ENCODE measurements at places on chromosomes 2 and 18.

- no peak overlapping the region for H3K4me3 ChIP-seq
- no peaks in the 10 kb centered on the region for H3K27me3 ChIP-seq
- H3K4me1 ChIP-seq, result no peaks in the 10 kb centered on the region
- no peak overlapping the region for H3K27ac ChIP-seq
- DNase-seq, result no peak
- H3K36me3 ChIP-seq, result peaks cover 11% of the 10 kb centered on the region
These were observed 32.4 kb downstream of the IL18R1 start for GRCh38 chr2:102387763-102388546.

GRCh38 chr2:939936-940601 is 10.6 kb upstream of the SNTG2 start:
- no peak for DNase-seq
- H3K4me1 ChIP-seq, result no peaks in the 10 kb centered on the region
- no peaks in the 10 kb centered on the region for H3K27me3 ChIP-seq
- no peaks in the 10 kb centered on the region for H3K36me3 ChIP-seq

GRCh38 chr2:118269408-118270051 is 181.3 kb downstream of the INSIG2 start:
- H3K27ac ChIP-seq, result no peak overlapping the region
- H3K4me3 ChIP-seq, result no peak overlapping the region
- DNase-seq, result no peak
- H3K4me1 ChIP-seq, result no peaks in the 10 kb centered on the region
- no peaks in the 10 kb centered on the region for H3K27me3 ChIP-seq
- no peaks in the 10 kb centered on the region for H3K36me3 ChIP-seq

- no peaks in the 10 kb centered on the region for H3K36me3 ChIP-seq
- H3K27me3 ChIP-seq, result no peaks in the 10 kb centered on the region
- no peaks in the 10 kb centered on the region for H3K4me1 ChIP-seq
- H3K4me3 ChIP-seq, result no peak overlapping the region
- no peak for DNase-seq
These were observed 56.0 kb downstream of the UBE2E3 start for GRCh38 chr2:181036445-181036844.

GRCh38 chr18:2459886-2460285 is 111.4 kb downstream of the METTL4 start:
- no peaks in the 10 kb centered on the region for H3K27me3 ChIP-seq
- no peak for DNase-seq
- no peaks in the 10 kb centered on the region for H3K4me1 ChIP-seq
- H3K27ac ChIP-seq, result no peak overlapping the region

DNA sequence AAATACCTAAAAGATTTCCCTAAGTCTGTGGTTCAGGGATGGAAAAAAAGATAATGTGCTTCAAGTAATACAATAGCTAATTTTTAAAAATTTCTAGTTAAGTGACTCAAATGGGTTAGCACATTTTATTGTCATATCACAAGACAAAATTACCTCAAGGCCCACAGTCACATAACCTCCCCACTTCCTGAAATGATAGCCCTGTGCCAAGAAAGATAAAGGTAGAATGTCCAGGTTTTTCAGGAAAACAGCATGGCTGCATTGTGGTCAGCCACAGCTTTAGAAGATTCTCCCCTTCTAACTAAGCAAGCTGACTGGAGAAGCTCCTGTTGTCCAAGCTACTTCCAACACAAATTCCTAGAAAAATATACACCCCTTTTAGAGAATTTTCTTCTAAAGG is 127.1 kb upstream of the SLC35G4 start:
- DNase-seq, result no peak
- no peaks in the 10 kb centered on the region for H3K4me1 ChIP-seq
- H3K27me3 ChIP-seq, result no peaks in the 10 kb centered on the region
- H3K36me3 ChIP-seq, result no peaks in the 10 kb centered on the region
- no peak overlapping the region for H3K27ac ChIP-seq

- no peaks in the 10 kb centered on the region for H3K27me3 ChIP-seq
- H3K36me3 ChIP-seq, result no peaks in the 10 kb centered on the region
- peaks cover 12% of the 10 kb centered on the region for H3K4me1 ChIP-seq
- no peak for DNase-seq
These were observed 189.6 kb downstream of the MIB1 start for GRCh38 chr18:21930177-21930576.

DNA sequence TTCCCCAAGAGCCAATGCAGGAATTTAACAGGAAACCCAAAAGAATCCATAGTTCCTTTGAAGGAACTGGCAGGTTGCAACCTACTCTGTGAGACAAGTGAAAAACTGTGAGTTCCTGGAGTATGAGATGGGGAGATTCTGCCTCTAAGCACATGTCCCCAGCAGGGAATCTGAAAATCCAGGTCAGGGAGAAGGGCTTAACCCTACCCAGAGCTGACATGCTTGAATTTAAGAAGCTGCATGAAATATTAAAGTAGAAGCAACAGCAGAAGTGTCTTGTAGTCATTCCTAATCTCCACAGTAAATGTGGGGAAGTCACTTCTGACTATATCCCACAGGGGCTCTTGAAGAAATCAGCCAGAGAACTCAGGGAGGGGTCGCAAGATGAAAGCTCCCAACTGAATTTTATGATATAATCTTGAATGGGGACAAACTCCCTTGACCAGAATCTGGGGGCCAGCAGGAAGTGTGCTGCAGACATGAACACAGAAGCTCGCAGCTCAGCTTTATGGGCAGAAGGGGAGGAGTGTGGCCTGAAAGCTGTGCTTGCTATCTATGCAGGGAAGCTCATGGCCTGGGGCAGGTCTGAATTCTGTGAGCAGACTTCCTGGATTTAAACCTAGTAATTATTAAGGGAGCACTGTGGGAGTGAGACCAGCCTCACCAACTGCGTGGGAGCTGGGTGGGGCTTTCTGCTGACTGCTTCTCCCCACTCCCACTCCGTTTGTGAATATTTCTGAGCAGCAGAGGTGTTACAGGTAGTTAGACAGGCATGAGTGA is 184.1 kb upstream of the KYNU start:
- no peak overlapping the region for H3K4me3 ChIP-seq
- H3K4me1 ChIP-seq, result peaks cover 6% of the 10 kb centered on the region
- H3K27me3 ChIP-seq, result no peaks in the 10 kb centered on the region
- no peaks in the 10 kb centered on the region for H3K36me3 ChIP-seq
- H3K27ac ChIP-seq, result no peak overlapping the region

DNA sequence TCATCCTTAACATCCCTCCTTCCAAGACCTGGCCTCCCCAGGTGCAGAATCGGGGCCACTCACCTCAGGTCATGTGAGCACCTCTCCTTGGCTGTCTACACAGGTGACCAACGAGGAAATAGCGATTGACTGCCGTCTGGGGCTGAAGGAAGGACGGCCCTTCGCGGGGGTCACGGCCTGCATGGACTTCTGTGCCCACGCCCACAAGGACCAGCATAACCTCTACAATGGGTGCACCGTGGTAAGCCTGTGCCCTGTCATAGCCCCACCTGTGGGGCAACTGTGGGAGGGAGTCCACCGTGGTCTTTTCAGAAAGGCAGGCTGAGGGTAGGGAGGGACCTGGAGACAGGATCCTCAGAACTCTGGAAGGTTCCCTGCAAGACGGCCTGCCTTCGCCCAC is 54.3 kb downstream of the BOLA3 start:
- peaks cover 82% of the 10 kb centered on the region for H3K36me3 ChIP-seq
- H3K4me1 ChIP-seq, result peaks cover 17% of the 10 kb centered on the region
- no peak overlapping the region for H3K4me3 ChIP-seq
- no peaks in the 10 kb centered on the region for H3K27me3 ChIP-seq
- no peak for DNase-seq
- H3K27ac ChIP-seq, result no peak overlapping the region

DNA sequence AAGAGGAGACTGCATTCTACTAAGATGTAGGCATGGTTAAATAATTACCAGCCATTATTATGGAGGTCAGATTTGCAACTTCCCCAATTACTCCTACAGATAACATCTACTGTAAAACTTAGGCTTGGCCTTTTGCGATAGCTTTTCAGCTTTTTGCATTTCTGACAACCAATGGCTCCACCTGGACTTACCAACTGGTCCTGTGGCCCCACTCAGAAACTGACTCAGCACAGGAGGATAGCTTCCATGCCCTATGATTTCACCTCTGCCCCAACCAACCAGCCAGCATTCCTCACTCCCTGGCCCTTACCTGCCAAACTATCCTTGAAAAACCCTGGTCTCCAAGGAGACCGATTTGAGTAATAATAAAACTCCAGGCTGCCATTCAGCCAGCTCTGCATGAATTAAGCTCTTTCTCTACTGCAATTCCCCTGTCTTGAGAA is 28.2 kb downstream of the TUBB6 start:
- H3K27me3 ChIP-seq, result no peaks in the 10 kb centered on the region
- peaks cover 23% of the 10 kb centered on the region for H3K36me3 ChIP-seq

GRCh38 chr2:33497221-33497650 is 20.8 kb downstream of the RASGRP3 start:
- DNase-seq, result no peak
- H3K27me3 ChIP-seq, result no peaks in the 10 kb centered on the region
- no peaks in the 10 kb centered on the region for H3K4me1 ChIP-seq
- no peak overlapping the region for H3K27ac ChIP-seq
- no peaks in the 10 kb centered on the region for H3K36me3 ChIP-seq

- DNase-seq, result no peak
- no peak overlapping the region for H3K27ac ChIP-seq
- H3K4me1 ChIP-seq, result peaks cover 11% of the 10 kb centered on the region
- H3K27me3 ChIP-seq, result no peaks in the 10 kb centered on the region
These were observed 80.0 kb upstream of the CPO start for GRCh38 chr2:206859330-206859739.

DNA sequence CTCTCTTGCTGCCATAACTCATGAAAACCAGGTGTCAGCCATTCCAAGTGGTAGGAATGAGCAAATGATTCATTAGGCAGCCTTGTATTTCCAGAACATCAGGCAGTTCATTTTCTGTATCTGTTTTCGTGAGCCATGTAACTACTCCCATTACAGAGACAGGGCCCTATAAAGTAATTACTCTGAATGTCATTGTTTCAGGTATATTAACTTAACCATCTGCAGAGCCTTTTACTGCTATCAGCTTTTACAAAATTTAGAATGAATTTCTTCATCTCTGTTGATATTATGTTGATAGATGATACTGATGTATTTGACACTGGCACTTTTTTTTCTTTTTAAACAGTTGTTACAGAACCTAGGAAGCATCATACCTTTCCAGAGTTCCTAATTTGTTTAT is 69.9 kb downstream of the MGAT5 start:
- H3K36me3 ChIP-seq, result peaks cover 7% of the 10 kb centered on the region
- H3K27me3 ChIP-seq, result no peaks in the 10 kb centered on the region
- no peak overlapping the region for H3K4me3 ChIP-seq
- H3K4me1 ChIP-seq, result peaks cover 28% of the 10 kb centered on the region

DNA sequence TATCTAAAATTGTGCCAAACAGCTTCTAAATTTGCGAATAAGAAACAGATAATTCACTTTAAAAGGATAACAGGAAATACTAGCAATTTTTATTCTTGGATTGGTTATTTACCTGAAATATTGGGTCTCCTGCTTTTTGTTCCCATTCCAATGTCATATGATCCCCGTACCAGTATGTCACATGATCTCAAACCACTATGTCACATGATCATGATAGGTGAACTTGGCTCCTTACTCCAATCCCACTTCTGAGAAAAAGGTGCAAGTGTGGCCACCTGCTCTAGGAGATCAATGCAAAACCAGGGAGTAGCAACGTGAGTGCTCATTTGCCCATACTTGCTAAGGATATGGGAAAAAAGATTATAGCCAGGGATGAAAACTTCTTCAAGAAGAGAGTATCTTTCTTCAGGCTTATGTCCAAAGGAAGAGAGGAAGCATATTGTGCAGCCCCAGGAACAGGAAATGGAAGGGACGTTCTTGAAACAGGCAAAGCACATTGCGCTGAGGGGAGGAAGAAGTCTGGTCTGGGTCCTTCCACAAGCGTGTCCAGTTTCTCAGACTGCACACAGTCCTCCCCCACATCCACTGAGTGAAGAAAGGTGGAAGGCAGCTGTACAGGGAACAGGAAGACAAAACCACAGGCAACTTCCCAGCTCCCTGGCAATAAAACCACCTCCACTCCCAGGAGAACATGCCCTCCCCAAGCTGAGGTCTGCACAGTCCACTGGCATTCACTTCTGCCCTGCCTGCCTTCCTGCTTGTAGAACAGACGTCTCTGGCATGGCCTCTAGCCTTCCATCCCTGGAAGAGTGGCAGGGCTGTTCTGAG is at the start of gene LYG2:
Gene LYG2, minus strand, starts transcription at position 176 of the 828 bp plus-strand sequence. CDS start 1,406 bp downstream, outside the sequence.
- DNase-seq, result no peak
- no peak within 1 kb of the TSS for H3K27ac ChIP-seq
- no peak within 1 kb of the TSS for H3K4me3 ChIP-seq
- H3K36me3 ChIP-seq, result no peaks in the 10 kb centered on the region
- no peaks in the 10 kb centered on the region for H3K4me1 ChIP-seq
- H3K27me3 ChIP-seq, result no peaks in the 10 kb centered on the region

DNA sequence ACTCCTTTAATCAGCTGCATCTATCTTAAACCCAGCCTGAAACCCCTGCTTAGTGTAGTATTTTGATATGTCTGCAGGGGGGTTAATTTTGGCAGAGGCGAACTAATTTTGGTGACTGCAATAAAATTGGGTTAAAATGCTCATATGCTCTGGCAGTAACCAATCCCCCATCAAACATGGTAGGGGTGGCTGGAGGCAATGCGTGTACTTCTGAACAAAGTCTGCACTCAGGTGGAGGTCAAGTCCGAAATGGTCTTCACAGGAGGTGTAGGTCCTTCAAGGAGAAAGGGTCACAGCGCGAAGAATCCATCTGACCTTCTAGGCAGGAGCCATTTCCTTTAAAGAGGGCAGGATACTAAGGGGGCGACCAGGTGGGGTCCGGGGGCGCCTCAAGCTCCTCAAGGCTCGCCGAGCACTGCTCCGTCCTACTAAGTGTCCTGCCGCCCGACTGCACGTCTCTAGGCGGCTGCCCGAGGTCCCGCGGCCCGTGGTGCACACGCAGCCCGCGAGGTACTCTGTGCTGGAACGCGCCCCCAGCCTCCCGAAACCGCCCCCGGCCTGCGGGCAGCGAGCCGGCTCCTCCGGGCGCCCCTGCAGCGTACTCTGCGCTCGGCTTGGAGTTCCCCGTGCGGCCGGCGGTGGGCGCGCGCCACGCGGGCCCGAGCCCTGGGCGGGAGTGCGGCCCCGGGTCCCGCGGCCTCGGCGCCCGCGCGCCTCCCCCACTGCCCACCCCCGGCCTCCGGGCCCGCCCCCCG is 1.7 kb upstream of the LDLRAD4 start:
- DNase-seq, result peak; percentile 46
- peaks cover 55% of the 10 kb centered on the region for H3K4me1 ChIP-seq
- H3K27ac ChIP-seq, result peak overlapping the region; percentile 76
- no peaks in the 10 kb centered on the region for H3K36me3 ChIP-seq

GRCh38 chr2:13227578-13227977 is 510.8 kb downstream of the TRIB2 start:
- no peak overlapping the region for H3K27ac ChIP-seq
- no peaks in the 10 kb centered on the region for H3K4me1 ChIP-seq
- no peak overlapping the region for H3K4me3 ChIP-seq

GRCh38 chr18:12554796-12555388 is 103.0 kb downstream of the SPIRE1 start:
- no peak for DNase-seq
- H3K36me3 ChIP-seq, result no peaks in the 10 kb centered on the region
- no peak overlapping the region for H3K4me3 ChIP-seq
- H3K27ac ChIP-seq, result no peak overlapping the region

GRCh38 chr2:24571828-24572442 is 80.9 kb downstream of the NCOA1 start:
- no peak overlapping the region for H3K4me3 ChIP-seq
- no peaks in the 10 kb centered on the region for H3K36me3 ChIP-seq
- no peak for DNase-seq
- no peaks in the 10 kb centered on the region for H3K27me3 ChIP-seq

- no peaks in the 10 kb centered on the region for H3K4me1 ChIP-seq
- H3K36me3 ChIP-seq, result no peaks in the 10 kb centered on the region
- no peak overlapping the region for H3K27ac ChIP-seq
- no peaks in the 10 kb centered on the region for H3K27me3 ChIP-seq
- H3K4me3 ChIP-seq, result no peak overlapping the region
These were observed 90.0 kb downstream of the ARHGAP15 start for GRCh38 chr2:143219266-143219665.

- H3K27ac ChIP-seq, result no peak overlapping the region
- H3K4me3 ChIP-seq, result no peak overlapping the region
- H3K4me1 ChIP-seq, result peaks cover 10% of the 10 kb centered on the region
- H3K36me3 ChIP-seq, result no peaks in the 10 kb centered on the region
These were observed 307.4 kb downstream of the NDUFA10 start for GRCh38 chr2:239717706-239718105.

All from stomach (tissue), 19 donors.